ENCODE measurements at places on chromosomes 12 and 14.

DNA sequence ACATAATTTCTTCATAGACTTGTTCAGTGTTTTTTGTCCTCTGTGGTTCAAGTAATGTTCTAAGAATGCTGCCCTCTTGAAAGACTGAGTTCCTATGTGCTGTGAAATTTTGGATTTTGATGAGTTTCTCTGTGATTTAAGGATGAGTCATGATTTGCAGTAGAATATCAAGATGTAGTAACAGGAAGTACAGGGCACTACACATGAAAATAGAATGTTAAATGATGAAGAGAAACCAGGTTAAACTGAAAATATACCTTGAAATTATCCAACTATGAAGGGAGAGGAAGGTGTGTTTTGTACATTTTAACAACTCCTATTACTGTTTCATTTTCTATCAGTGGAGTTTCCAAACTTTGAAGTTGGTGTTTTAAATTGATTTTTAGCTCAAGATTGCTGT, 4.8 kb downstream of the ELK3 start:
- DNase-seq = no peak

GRCh38 chr14:51328772-51329353, 88.8 kb downstream of the TMX1 start:
- no peak for DNase-seq

- no peak for DNase-seq
These were observed 127.7 kb upstream of the PLEKHG7 start for GRCh38 chr12:92574911-92575570.

DNA sequence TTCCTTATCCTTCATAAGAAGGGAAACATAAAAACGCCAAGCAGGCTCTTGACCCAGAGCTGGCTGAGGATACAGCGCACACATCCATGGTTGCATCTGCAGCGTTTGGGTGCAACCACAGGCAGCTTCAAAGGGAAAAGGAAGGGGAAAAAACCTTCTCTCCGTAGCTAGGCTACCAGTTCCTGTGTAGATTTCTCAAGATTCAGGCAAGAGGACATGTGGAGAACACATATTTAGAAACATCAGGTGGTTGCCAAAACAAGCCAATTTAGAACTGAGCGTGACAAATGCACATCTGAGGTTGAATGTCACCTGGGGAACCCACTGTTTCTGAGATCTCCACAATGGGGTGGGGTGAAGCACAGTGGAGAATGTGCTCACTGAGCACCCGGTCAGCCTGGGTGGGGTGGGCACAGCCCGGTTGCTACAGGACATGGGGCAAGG, 78.3 kb upstream of the BDKRB2 start:
- no peak for DNase-seq

DNA sequence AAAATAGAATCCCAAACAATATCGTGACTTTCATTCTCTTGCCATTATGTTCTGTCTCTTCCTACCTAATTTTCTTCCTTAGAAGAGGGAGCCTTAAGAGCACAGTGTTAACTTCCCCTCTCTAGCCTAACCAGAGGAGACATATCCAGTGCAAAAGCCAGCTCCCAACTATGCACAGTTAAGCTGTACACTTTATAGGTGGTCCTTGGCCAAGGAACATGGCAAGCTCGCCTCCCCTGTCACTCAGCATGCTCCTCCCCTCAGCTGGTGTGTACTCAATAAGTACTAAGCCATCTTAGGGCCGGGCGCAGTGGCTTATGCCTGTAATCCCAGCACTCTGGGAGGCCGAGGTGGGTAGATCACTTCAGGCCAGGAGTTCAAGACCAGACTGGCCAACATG, 255.1 kb upstream of the TMPO start:
- no peak for DNase-seq

DNA sequence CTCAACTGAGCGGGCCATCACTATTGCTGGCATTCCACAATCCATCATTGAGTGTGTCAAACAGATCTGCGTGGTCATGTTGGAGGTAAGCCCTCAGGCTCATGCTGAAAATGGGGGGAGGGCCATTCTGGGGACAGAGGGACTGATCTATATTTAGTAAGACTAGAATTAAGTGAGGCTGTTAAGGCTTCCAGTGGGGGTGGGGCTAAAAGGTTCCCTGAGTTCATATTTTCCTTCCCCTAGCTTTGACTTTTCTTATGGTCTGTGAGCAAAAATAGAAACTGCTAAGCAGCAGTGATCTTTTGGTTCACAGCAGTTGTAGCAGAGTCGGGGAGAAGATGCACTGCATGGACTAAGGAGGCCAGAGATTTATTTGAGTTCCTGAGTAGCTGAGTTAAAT, 9.2 kb downstream of the PCBP2 start:
- no peak for DNase-seq

DNA sequence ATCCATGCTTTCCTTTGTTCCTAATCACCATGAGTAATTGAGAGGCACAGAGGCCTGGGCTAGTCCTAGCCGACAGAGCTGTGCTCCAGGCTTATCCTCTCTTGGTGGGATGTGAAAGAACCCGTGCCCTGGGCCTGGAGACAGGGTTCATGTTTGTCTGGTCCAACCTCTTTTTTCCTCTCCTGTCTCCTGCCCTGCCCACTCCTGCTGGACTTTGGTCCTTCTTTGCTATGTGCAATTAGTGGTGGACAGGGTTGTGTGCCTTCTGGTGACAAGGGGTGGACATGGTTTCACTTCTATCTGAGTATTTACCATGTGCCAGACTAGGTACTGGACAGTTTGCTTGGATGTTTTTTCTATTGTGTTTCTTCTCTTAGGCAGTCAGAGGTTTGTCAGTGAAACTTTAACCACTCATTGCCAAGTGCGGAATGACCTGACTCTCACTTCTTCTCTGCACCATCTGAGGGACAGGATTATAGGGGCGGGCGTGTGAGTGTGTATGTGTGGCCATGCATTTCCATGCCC, 126.1 kb downstream of the SMOC1 start:
- no peak for DNase-seq
